Adrenal gland (tissue), 19 donors: ENCODE measurements at places on chromosomes 4 and X. TPM values are rescaled to one million over a fixed set of nuclear protein-coding genes. Genes with fewer than 3 reads are reported as not detected.

DNA sequence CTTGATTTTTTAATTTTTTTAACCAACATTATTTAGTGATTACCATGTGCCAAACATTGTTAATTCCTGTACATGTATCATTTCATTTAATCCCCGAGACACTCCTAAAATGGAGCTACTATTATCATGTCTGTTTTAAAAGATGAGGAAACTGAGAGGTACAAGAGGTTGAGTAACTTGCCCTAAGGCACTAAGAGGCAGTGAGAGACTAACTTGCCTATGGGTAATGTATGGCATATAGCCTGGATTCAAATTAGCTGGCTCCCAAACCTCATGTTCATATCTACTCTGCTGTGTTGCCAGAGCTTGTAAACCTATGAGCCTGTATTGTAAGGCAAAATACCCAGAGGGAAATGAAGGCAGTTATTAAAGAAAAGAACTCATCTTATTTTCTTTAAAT is 443.6 kb downstream of the IL15 start:
- no peak for DNase-seq
- H3K4me1 ChIP-seq: no peaks in the 10 kb centered on the region
- H3K4me3 ChIP-seq: no peak overlapping the region
- H3K36me3 ChIP-seq: no peaks in the 10 kb centered on the region
- no peak overlapping the region for H3K27ac ChIP-seq

The PCDH18 gene
- total RNA-seq: 3.0 TPM

GRCh38 chrX:109990582-109991276 is 12.2 kb upstream of the TMEM164 start:
- H3K27ac ChIP-seq: no peak overlapping the region
- H3K4me1 ChIP-seq: no peaks in the 10 kb centered on the region
- H3K27me3 ChIP-seq: no peaks in the 10 kb centered on the region
- DNase-seq: no peak
- no peaks in the 10 kb centered on the region for H3K36me3 ChIP-seq
- H3K4me3 ChIP-seq: no peak overlapping the region

The XAGE3 gene
- not detected for total RNA-seq

The CXCL1 gene
- not detected for total RNA-seq

- DNase-seq: no peak
- no peaks in the 10 kb centered on the region for H3K27me3 ChIP-seq
- no peak overlapping the region for H3K4me3 ChIP-seq
- H3K27ac ChIP-seq: no peak overlapping the region
- H3K36me3 ChIP-seq: no peaks in the 10 kb centered on the region
These were observed 890.7 kb upstream of the INTU start for GRCh38 chr4:126742048-126742447.

GRCh38 chrX:40090050-40090804 is 7.5 kb downstream of the BCOR start:
- DNase-seq: no peak
- no peak overlapping the region for H3K27ac ChIP-seq
- peaks cover 20% of the 10 kb centered on the region for H3K27me3 ChIP-seq
- peaks cover 39% of the 10 kb centered on the region for H3K4me1 ChIP-seq
- no peaks in the 10 kb centered on the region for H3K36me3 ChIP-seq
- H3K4me3 ChIP-seq: no peak overlapping the region

The PABPC5 gene
- total RNA-seq: 17.4 TPM

DNA sequence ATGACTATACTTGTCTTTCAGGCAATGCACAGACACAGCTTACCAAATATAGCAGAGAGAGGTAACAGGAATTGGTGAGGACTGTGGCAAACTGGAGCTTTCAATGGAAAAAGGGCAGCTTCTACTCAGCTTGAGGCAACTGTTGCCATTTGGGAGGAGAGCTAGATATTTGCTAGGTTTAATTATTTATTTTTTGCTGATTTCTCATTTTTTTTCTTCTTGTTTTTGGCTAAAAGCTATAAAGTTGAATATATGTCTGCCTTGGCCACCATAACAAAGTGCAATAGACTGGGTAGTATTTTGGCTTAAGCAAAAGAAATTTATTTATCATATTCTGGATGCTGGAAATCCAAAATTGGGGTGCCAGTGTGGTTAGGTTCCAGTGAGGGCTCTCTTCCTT is 93.9 kb downstream of the LDB2 start:
- H3K27me3 ChIP-seq: no peaks in the 10 kb centered on the region
- DNase-seq: no peak
- no peak overlapping the region for H3K27ac ChIP-seq
- no peaks in the 10 kb centered on the region for H3K4me1 ChIP-seq
- no peaks in the 10 kb centered on the region for H3K36me3 ChIP-seq
- no peak overlapping the region for H3K4me3 ChIP-seq

GRCh38 chrX:3548765-3549391 is 164.6 kb downstream of the PRKX start:
- H3K27ac ChIP-seq: no peak overlapping the region
- peak overlapping the region; percentile 44 for H3K4me3 ChIP-seq
- peaks cover 3% of the 10 kb centered on the region for H3K4me1 ChIP-seq
- H3K36me3 ChIP-seq: no peaks in the 10 kb centered on the region
- no peaks in the 10 kb centered on the region for H3K27me3 ChIP-seq

DNA sequence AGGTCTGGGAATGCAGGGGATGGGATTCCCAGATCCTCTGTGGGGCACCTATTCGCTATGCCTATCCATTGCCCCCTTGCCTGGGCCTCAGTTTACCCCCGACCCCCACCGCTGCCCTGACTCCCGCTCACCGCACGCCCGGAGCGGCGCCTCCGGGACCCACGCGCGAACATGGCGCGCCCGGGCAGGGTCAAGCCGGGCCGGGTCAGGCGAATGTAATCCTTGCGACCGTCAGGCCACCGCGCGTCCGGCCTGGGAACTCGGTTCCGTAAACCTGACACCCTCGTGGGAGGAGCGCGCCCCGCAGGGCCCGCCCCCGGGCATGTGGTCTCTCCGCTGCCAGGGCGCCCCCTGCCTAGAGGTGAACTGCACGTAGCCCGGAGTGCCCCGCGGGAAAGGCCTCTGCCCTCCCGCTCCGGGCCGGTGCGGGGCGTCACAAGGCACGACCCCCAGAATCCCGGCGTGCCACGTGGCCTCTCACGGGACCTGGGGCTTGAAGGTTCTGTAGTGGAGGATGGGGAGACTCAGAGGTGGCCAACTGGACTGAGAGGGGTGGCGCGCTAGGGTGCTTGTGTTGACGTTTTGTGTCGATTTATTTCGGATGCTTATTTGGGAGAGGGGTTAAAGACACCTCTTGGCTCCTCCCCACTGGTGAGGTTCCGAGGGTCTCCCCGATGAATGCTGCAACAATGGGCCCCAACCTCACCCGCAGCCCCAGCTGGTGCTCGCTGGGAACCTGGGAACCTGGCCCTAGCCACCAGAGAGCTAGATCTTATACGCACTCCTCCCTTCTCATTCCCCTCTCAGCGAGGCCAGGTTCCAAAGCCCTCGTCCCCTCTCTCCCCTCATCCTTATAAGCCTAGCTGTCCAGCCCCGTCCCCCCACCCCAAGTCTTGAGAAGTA is at the start of gene PRICKLE3:
Gene PRICKLE3 (minus strand): TSS at position 249 of the 903 bp plus-strand sequence. CDS start 76 bp downstream, at position 173.
- peak within 1 kb of the TSS; percentile 56 for H3K27ac ChIP-seq
- peak; percentile 80 for DNase-seq
- H3K36me3 ChIP-seq: no peaks in the 10 kb centered on the region
- no peaks in the 10 kb centered on the region for H3K4me1 ChIP-seq

The FRG2 gene
- not detected for total RNA-seq

The CSAG3 gene
- not detected for total RNA-seq

DNA sequence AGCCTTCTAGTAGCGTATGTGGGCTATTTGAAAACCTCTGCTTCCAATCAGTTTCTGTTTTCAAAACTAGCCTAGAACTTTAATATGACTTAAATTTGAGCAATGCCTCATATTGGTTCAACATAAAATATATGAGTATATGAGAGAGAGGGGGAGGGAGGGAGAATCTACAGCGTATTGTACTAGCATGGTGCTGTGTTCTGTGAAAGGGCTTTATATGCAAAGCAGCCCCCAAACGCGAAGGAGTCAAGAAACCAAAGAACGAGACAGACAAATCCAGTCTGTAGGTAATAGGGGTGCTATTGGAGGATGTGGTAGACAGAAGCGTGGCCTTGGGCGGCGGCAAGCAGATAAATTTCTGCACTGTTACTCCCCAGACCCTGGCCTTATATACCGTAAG is 784 bp upstream of the ANXA5 start:
- H3K36me3 ChIP-seq: no peaks in the 10 kb centered on the region
- H3K4me1 ChIP-seq: peaks cover 39% of the 10 kb centered on the region
- no peaks in the 10 kb centered on the region for H3K27me3 ChIP-seq
- DNase-seq: no peak
- H3K27ac ChIP-seq: peak overlapping the region; percentile 99

DNA sequence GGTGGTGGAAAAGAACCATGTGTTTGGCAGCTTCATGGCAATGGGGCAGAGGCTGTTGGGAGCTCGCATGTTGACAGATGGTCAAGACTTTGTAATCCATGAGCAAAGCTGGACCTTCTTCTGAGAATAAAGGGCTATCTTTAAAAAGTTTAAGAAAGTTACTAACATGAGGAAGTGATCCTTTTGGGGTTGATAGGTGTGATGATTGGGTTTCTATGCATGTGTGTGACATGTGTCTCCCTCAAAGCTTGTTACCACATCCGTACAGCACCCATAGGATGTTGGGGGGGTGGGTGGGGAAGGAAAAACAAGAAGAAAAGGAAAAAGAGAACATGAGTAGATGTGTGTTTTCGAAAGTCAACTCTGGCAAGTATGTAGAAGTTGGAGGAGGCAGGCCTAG is 123.0 kb upstream of the TLR3 start:
- no peaks in the 10 kb centered on the region for H3K36me3 ChIP-seq
- DNase-seq: no peak
- no peaks in the 10 kb centered on the region for H3K27me3 ChIP-seq
- H3K27ac ChIP-seq: peak overlapping the region; percentile 31

DNA sequence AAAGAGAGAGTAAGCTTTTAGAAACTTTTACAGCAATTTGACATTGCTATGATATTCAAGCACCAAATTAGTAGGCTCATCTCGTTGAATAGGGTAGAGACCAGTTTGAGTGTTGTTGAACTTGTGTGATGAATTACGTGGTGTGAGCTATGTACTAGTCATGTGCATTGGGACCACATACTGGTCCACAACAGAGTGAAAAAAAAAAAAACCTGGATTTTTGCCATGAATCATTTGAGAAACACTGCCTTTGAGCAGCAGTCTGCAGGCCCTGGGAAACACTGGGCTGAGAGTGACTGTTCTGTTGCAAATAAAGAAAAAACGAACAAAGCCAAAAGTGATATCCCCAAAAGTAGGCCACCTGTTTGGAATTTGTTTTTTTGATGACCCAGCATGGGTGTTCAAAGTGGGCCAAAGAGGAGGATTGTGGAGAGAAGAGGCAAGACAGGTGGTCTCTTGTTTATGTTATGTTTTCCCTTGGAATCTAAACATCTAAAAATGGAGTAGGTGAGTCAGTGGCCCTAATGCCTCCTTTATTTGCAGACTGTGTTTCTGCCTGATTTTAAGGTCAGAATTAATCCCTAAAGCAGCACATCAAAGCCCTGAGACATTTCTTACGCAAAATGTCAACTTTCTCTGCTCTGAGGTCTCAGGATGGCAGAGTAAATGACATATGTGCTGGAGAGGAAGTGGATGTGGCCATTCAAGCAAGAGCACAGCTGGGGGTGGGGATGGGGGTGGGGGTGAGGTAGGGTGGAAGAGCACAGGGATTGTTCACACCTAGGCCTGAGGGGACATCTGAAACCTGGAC is 33.5 kb downstream of the TAF7L start:
- no peak for DNase-seq
- no peaks in the 10 kb centered on the region for H3K4me1 ChIP-seq
- no peak overlapping the region for H3K4me3 ChIP-seq
- H3K27me3 ChIP-seq: peaks cover 11% of the 10 kb centered on the region
- no peaks in the 10 kb centered on the region for H3K36me3 ChIP-seq
- no peak overlapping the region for H3K27ac ChIP-seq

- no peak overlapping the region for H3K27ac ChIP-seq
- H3K4me1 ChIP-seq: no peaks in the 10 kb centered on the region
- no peak for DNase-seq
- H3K36me3 ChIP-seq: no peaks in the 10 kb centered on the region
- H3K4me3 ChIP-seq: no peak overlapping the region
- no peaks in the 10 kb centered on the region for H3K27me3 ChIP-seq
These were observed 29.8 kb upstream of the IL13RA2 start for GRCh38 chrX:115047181-115047580.

DNA sequence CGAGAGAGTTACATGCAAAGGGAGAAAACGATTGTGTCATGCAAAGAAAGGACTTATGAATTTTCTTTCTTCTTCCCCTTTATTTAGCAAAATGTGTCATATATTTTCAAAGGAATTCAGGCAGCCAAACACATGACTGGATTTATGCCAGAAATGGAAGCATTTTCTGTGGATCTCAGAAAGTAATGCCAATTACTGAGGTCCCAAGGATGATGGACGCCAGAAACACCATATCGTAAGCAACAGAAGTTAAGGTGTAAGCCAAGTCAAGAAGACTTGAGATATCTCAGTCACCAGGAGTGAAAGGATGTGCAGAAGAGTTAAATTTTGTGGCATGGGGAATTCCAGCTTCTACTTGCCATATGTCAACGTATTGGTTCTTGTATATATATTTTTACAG is 255.1 kb downstream of the GBA3 start:
- H3K27ac ChIP-seq: no peak overlapping the region
- no peak overlapping the region for H3K4me3 ChIP-seq
- H3K27me3 ChIP-seq: no peaks in the 10 kb centered on the region
- DNase-seq: no peak
- H3K36me3 ChIP-seq: no peaks in the 10 kb centered on the region
- H3K4me1 ChIP-seq: no peaks in the 10 kb centered on the region

DNA sequence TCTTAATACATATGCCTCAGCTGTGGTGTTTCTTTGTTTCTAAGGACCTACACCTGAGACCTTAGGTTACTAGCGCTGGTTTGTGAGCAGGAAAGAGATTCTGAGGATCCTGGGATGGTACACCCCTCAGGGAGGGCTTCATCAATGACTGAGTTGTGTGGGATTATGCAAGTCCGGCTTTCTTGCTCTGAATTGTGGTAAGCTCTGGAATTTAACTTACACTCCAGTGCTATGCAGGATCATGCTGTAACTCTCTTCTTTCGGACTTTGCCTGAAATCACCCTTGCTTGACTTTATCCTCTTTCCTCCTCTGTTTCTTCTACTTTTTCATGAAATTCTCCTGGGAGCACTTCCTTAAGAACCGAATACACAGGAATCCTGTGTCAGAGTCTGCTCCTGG is 431.5 kb upstream of the BOD1L1 start:
- H3K4me3 ChIP-seq: no peak overlapping the region
- DNase-seq: no peak
- no peak overlapping the region for H3K27ac ChIP-seq
- no peaks in the 10 kb centered on the region for H3K4me1 ChIP-seq
- no peaks in the 10 kb centered on the region for H3K36me3 ChIP-seq

- H3K27me3 ChIP-seq: no peaks in the 10 kb centered on the region
- no peaks in the 10 kb centered on the region for H3K36me3 ChIP-seq
- no peaks in the 10 kb centered on the region for H3K4me1 ChIP-seq
- H3K4me3 ChIP-seq: no peak overlapping the region
These were observed 57.8 kb upstream of the HELT start for GRCh38 chr4:184960505-184960971.

The TIGD4 gene
- total RNA-seq: 0.29 TPM

- H3K36me3 ChIP-seq: no peaks in the 10 kb centered on the region
- H3K27me3 ChIP-seq: no peaks in the 10 kb centered on the region
- no peak overlapping the region for H3K27ac ChIP-seq
- H3K4me3 ChIP-seq: no peak overlapping the region
These were observed 102.4 kb downstream of the PARM1 start for GRCh38 chr4:75035321-75035720.

The CT45A8 gene
- not detected for total RNA-seq

GRCh38 chrX:7184816-7185215 is 36.9 kb upstream of the PUDP start:
- no peaks in the 10 kb centered on the region for H3K4me1 ChIP-seq
- H3K27me3 ChIP-seq: no peaks in the 10 kb centered on the region
- no peaks in the 10 kb centered on the region for H3K36me3 ChIP-seq
- no peak overlapping the region for H3K4me3 ChIP-seq

- H3K27ac ChIP-seq: no peak overlapping the region
- DNase-seq: no peak
- no peaks in the 10 kb centered on the region for H3K36me3 ChIP-seq
- peaks cover 8% of the 10 kb centered on the region for H3K4me1 ChIP-seq
- no peaks in the 10 kb centered on the region for H3K27me3 ChIP-seq
These were observed 32.4 kb upstream of the KIT start for GRCh38 chr4:54625391-54625790.
